NCI-H187 treated with DMSO at 0.1 percent for 48 hours (cell line): ENCODE measurements at places on chromosomes 4 and X.

DNA sequence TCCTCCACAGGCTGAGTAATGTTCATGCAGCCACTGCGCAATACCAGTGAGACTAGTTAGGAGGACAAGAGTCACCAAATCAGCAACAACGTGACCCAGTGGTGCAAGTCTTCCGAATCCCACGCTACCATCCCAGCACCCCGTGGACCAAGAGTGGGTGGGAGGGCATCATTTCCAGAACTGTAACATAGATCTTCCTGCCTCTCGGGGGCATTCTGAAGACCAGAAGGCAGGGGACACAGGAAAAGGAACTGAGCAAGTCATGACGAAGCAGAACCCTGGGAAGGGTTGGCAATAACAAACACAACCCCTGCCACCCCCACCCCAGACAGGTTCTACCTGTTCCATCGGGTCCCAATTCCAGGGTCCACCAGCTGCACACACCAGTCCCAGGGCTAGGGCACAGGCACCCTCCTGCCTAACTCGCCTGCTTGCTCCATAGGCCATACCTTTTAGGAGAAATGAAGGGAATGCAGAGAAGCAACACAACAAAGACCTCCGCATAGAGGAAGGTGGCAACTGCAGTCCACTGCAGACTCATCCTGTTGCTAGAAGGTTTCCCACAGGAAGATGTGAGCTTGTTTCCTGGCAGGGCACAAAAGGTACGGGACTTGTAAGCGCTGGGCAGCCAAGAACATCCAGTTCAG lies 1.4 kb downstream of the BCAP31 start:
- DNase-seq = no peak

GRCh38 chrX:76915836-76916235 lies 488.3 kb downstream of the MAGEE1 start:
- no peak for DNase-seq

- DNase-seq = no peak
These were observed 1.1 kb downstream of the HSPA4L start for GRCh38 chr4:127783026-127783769.

GRCh38 chr4:13992975-13993520 lies 365.5 kb upstream of the BOD1L1 start:
- DNase-seq = no peak

DNA sequence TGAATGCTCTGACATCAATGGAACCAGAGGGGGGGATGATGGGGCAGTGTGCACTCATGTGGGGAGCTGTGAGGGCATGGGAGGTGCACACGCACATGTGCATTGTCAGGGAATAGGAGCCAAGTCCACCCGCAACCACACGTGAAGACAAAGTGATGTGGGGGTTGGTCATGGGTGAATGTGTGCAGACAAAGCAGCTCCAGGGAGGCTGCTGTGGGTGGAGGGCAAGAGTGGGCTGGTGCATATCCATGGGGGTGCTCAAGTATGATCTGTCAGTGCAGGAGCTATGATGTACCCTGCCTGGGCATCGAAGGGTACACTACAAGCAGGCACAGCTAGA lies 301.9 kb downstream of the TEX13C start:
- no peak for DNase-seq

- no peak for DNase-seq
These were observed 170.0 kb downstream of the MID1 start for GRCh38 chrX:10450229-10450958.

- no peak for DNase-seq
These were observed 42.7 kb downstream of the CNOT6L start for GRCh38 chr4:77776182-77777134.

DNA sequence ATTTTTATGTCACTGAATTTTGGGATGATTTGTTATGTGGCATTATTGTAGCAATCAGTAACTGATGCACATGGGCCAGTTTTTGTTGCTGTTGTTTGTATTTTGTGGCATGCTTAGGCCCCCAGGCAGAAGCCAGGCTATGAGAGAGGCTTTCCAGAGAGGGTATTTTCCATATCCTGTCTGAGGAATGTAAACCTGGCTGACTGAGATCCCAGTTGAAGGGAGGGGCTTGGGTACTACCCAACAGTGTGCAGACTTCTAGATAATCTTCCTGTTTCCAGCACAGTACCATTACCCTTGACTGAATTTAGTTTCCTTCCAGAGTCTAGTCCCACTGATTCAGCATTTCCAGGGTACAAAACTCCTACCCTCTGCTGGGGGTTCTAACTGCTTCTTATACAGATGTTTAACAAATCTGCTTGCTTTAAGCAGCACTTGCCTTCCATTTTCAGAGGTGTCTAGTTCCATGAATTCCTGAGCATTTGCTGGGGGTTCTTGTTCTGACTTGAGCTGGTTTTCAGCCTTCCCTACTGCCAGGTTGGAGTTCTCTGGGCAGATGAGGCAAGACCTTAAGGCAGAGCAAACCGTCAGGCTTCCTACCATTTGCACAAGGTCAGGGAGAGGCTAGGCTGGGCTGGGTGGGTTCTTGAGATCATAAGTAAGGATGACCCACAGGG lies 104.7 kb upstream of the EGFL6 start:
- no peak for DNase-seq

GRCh38 chr4:1803523-1804423 lies 10.7 kb downstream of the FGFR3 start:
- DNase-seq = no peak
